Activated CD4-positive, alpha-beta T cell treated with anti-CD3 and anti-CD28 coated beads, Interleukin-2, amount 10 ng/mL, durations not matched to agents 7 days and 5 days (primary cell): ENCODE measurements at places on chromosomes 12 and 14.

- DNase-seq = peak; percentile 18
Observed at GRCh38 chr14:93655078-93655750, 133.1 kb downstream of the PRIMA1 start.

GRCh38 chr14:54257424-54257823, 139.4 kb upstream of the CDKN3 start:
- DNase-seq = no peak

- no peak for DNase-seq
Observed at GRCh38 chr12:42039577-42039976, 105.1 kb downstream of the GXYLT1 start.

- no peak for DNase-seq
Observed at GRCh38 chr14:65943916-65944410, 531.4 kb downstream of the FUT8 start.

DNA sequence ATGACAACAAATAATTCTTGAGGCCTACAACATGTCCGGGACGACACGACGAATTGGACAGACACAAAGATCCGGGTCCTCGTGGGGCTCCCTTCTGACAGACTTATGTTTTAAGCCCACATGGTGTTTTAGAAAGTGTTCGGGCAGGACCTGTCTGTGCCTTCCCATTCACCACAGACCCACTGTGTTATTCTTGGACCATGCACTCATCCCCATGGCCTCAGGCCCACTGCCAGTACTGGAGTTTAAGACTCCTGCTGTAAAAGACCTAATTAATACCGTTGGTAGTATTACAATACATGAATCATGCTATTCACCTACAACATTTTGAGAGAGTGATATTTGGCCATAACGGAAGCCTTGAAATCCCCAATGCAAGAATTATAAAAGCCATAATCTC, 20.0 kb downstream of the SLC15A4 start:
- DNase-seq = no peak

GRCh38 chr12:108063192-108063591, 65.9 kb upstream of the WSCD2 start:
- peak; percentile 8 for DNase-seq
